Fibroblast of the conjunctiva (primary cell): ENCODE measurements at places on chromosomes 12 and 14.

GRCh38 chr12:26466726-26467125 lies 271.4 kb downstream of the SSPN start:
- DNase-seq, result no peak

DNA sequence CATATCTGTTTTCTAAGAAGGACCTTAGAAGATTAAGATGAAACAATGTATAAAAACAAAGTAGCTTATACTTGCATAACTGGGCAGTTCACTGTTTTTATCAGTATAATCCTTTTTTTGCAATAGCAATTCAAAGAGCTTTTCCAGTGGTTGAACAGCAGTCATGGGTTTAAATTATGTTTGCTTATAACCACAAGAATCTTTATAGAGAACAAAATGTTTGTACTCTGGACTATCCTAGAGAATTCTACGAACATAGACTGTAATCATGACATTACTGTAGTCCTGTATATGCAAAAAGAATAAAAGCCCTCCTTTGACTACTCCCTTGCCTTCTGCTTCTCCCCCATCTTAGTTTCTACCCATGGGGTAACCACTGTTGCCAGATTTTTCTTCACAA lies 5.7 kb downstream of the FAM177A1 start:
- no peak for DNase-seq

DNA sequence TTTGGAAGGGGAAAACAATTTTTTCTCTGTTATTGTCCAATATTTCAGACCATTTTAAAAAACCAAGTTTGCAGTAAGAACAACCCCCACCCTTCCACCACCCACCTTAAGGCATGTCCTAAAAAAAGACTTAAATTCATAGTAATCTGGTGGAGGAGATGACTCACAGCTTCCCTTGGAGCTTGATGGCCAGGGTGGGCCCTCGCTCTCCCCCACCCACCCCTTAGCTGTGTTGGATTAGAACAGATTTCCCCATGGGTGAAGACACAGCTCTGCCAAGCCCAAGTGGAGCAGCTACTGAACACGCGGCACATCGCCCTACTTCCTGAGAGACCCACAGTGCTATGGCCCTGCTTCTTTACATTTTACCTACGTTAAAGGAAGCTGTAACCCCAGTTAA lies 140.3 kb downstream of the GCH1 start:
- DNase-seq, result no peak

GRCh38 chr12:104482113-104482512 lies 25.4 kb downstream of the CHST11 start:
- DNase-seq, result no peak

GRCh38 chr14:100375963-100376735 lies 53.0 kb downstream of the SLC25A47 start:
- DNase-seq, result peak; percentile 94

GRCh38 chr12:71011261-71011660 lies 90.7 kb upstream of the PTPRR start:
- DNase-seq, result peak; percentile 43

DNA sequence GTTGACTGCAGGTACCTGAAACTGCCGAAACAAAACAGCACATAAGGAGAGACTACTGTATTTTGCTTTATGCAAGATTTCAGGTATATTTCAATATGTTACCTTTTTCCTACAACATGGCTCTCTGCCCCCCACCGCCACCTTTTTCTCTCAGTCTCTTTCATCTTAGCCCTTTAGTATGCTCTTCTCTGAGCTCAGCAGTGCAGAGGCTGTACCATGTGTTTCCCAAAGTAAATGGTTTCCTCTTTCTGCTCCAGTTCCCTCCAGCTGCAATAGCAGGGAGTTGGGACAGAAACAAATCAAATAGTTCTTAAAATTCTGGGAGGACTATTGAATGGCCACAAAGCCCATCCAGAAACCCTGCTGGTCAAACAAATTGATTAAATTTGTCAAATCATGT lies 4.3 kb downstream of the AMN1 start:
- no peak for DNase-seq

DNA sequence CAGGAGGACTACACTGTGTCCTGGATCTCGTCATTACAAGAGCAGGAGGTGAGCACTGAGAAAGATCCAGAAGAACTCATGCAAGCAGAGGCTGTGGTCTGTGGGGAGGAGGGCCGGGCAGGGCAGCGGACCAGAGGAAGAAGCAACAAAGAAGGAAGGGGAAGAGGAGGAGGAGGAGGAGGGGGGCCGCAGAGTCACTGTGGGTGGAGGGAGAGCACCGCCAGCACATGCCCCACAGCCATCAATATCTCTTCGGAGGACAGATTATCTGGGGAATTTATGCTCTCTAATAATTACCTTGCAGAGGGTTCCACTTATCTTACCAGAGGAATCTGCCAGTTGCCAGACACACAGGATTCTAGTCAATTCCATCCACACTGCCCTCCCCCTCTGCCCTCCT lies 105.6 kb downstream of the DPF3 start:
- no peak for DNase-seq
